ENCODE measurements at places on chromosomes 6 and 20. TPM values are rescaled to one million over a fixed set of nuclear protein-coding genes. Genes with fewer than 3 reads are reported as not detected.

GRCh38 chr6:152587473-152587872, 49.7 kb downstream of the SYNE1 start:
- peaks cover 3% of the 10 kb centered on the region for H3K27me3 ChIP-seq
- H3K4me3 ChIP-seq = no peak overlapping the region
- H3K4me1 ChIP-seq = no peaks in the 10 kb centered on the region
- DNase-seq = no peak
- H3K36me3 ChIP-seq = no peaks in the 10 kb centered on the region

The CEP162 gene
- 5.0 TPM for total RNA-seq

DNA sequence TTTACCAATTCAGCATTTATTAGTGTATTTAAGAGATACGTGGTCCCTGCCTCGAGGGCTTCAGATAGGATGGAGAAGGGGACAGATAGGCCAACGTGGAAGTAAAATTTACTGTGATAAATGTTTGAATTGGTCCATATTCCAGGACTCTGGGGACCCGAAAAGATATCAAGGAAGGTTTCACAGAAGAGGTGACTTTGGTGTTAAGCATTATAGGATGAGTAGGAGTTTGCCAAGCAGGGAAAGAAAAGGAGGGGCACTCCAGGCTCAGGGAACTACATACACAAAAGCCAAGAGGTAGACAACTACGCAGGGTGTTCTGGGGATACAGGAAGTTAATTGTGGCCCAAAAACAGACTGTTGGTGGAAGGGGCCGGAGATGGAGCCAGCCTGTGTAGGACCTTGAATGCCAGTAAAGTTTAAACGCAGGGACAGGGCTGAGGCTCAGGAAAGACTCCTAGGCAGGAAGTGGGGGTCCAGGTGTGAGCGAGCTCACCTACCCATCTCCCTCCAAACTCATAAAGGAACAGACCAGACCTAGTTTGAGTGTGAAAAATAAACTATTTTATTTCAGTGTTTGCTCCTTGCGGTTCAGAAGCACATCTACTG, 37.0 kb downstream of the TGM2 start:
- DNase-seq = no peak
- no peak overlapping the region for H3K27ac ChIP-seq
- H3K36me3 ChIP-seq = no peaks in the 10 kb centered on the region
- H3K4me1 ChIP-seq = peaks cover 3% of the 10 kb centered on the region
- H3K4me3 ChIP-seq = no peak overlapping the region

The IRAK1BP1 gene
- total RNA-seq = 2.2 TPM

DNA sequence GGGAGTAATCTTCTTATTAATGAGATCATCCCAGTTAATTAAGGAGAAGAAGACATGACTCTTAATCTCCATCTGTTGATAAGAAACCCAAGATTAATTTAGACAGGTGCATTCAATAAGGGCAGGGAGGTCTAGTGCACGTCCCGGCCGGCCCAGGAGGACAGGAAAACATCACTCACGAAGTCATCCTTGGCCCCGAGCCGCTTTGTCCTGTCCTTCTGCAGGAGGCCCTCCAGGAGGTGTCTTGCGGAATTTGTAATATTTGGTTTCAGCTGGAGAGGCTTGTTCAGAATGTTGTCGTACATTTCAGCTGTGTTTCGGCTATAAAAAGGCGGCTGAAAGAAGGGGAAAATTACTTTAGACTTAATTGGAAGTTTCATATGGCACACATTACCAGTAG, 118.4 kb upstream of the SLC2A12 start:
- H3K36me3 ChIP-seq = peaks cover 64% of the 10 kb centered on the region
- H3K27ac ChIP-seq = peak overlapping the region; percentile 97
- peaks cover 42% of the 10 kb centered on the region for H3K4me1 ChIP-seq
- H3K27me3 ChIP-seq = no peaks in the 10 kb centered on the region

The ABHD16B gene
- not detected for total RNA-seq

DNA sequence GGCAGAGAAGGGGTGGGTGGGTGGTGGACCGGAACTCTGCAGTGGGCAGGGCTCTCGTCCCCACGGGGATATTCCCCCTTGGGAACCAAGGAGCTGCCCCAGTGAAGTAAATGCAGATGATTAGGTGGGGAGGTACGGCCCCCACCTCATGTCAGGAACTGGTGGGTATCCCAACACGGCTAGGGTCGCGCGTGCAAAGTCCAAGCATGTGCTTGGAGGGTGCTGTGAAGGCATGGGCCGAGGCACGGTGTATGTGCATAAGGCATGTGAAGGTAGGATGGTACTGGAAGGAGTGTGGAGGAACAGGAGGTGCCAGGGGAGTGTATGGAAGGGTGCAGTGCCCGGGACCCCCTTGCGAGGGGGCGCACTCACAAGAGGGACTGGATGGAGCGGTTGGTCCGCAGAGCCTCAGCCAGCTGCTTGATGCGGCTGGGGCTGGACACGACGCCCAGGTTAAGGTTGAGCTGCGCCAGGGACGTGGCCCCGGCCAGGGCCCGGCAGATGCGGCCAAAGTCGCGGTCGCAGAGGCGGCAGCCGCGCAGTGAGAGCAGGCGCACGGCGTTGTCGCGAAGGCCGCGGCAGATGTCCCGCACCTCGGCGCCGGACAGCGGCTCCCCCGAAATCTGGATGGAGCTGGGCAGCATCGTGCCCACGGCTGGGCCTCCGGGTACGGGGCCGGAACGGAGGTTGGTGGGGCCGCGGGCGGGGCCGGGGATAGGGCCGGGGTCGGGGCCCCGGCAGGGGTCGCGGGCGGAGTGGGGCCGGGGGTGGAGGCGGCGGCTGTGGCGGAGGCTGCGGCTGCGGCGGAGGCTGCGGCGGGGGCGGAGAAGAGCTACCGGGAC, 783 bp downstream of the LRRC73 start:
- no peak for DNase-seq
- peak overlapping the region; percentile 68 for H3K4me3 ChIP-seq
- no peak overlapping the region for H3K27ac ChIP-seq
- H3K27me3 ChIP-seq = peaks cover 14% of the 10 kb centered on the region
- H3K36me3 ChIP-seq = peaks cover 5% of the 10 kb centered on the region
- H3K4me1 ChIP-seq = peaks cover 12% of the 10 kb centered on the region

The PRPH2 gene
- total RNA-seq = not detected

Measured in activated naive CD4-positive, alpha-beta T cell treated with anti-CD3 and anti-CD28 coated beads for 36 hours (primary cell).